ENCODE measurements at places on chromosomes 2 and 18.

DNA sequence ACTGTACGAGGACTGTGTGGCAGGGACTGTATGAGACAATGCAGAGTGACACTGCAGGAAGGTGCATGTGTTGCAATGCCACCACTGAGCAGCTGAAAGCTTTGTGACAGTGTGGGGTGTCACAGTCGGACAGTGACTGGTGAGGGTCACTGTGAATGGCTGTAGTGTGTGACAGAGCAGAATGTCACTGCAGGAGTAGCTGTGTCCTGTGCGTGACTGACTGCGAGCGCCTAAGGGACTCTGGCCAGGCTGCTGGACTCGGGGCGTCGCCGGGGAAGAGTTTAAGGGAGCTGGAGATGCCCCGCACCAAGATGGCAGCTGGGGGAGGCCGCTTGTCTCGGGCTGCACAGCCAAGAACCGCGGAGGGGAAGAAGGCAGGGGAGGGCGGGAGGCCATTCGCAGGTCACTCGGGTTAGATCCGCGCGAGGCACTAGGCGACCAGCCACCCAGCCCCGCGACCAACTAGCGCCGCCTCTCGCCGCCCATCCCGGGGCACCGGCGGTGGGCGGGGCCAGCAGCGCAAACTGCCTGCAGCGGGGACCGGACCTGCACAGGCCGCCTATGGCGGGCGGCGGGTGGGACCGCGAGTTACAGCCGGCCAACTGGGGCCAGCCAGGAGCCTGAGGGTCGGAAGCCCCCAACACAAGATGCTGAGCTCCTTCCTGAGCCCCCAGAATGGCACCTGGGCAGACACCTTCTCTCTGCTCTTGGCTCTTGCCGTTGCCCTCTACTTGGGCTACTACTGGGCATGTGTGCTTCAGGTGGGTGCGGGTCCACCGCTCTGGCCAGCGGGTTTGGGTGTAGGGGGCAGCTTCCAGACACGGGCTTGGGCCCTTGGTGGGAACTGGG lies at the start of gene ABHD1:
ABHD1 (plus strand) TSS at position 514 of the 849 bp plus-strand sequence; CDS start at position 648, 134 bp downstream.
- no peak for DNase-seq

GRCh38 chr2:167935803-167936110 lies 311.6 kb downstream of the STK39 start:
- DNase-seq, result no peak

GRCh38 chr2:118763797-118764196 lies 83.7 kb downstream of the EN1 start:
- DNase-seq, result no peak

- no peak for DNase-seq
Measured at GRCh38 chr2:8636041-8636491, 45.8 kb upstream of the ID2 start.

- DNase-seq, result no peak
Measured at GRCh38 chr2:239283288-239283945, 117.4 kb downstream of the HDAC4 start.

GRCh38 chr2:169715379-169716237 lies 18.0 kb upstream of the KLHL23 start:
- DNase-seq, result no peak

DNA sequence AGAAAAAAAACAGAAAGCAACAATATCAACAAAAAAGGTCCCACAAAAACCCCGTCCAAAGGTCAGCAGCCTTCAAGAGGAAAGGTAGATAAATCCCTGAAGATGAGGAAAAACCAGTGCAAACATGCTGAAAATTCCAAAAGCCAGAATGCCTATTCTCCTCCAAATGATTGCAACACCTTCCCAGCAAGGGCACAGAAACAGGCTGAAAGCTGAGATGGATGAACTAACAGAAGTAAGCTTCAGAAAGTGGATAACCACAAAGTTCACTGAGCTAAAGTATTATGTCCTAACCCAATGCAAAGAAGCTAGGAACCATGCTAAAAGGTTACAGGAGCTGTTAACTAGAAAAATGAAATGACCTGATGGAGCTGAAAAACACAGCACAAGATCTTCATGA lies 226.4 kb upstream of the DSEL start:
- DNase-seq, result no peak

GRCh38 chr2:190792956-190793888 lies 87.4 kb upstream of the GLS start:
- no peak for DNase-seq

DNA sequence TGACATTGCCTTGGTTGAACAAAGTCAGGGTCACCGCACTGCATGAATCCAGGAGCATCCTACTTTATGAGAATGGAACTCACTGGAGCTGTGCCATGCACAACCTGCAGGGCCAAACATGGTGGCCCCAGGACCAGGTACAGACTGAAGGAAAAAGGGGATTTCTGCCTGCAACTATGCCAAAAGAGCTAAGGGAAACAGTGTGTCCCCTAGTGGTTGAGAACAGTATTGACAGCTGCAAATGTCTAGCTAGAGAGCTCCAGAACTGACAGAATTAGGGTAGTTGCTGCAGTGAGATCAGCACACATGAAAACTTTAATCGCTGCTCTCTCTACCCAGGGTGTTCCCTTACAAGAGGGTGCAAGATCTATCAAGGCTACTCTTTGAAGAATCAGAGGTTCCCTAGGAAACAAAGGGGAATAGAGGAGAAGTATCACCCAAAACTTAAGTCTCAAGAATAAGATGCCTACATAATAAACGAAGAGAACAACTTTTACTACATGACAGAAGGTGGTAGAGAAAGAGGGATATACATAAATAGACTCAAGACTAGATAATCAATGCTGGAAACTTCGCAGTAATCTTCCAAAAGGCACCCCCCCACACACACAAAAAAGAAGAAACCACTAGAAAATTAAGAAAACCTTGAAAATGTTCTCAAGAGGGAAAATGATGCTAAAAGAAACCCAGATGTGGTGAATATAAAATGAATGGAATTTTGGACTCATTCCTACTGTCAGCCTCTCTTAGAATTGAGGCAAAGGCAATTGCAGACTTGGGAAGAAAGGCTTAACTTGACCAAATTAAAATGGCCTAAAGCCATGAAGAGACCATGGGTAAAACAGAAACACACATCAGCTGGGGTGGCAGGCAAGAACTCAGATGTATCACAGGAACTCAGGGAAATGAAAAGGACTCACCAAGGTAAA lies 43.6 kb upstream of the IHH start:
- no peak for DNase-seq

- DNase-seq, result no peak
Measured at GRCh38 chr2:63882395-63883105, 40.9 kb downstream of the UGP2 start.

- DNase-seq, result no peak
Measured at GRCh38 chr2:1981421-1981820, 237.1 kb upstream of the PXDN start.

- DNase-seq, result no peak
Measured at GRCh38 chr2:55045780-55046179, 4.5 kb downstream of the RTN4 start.

DNA sequence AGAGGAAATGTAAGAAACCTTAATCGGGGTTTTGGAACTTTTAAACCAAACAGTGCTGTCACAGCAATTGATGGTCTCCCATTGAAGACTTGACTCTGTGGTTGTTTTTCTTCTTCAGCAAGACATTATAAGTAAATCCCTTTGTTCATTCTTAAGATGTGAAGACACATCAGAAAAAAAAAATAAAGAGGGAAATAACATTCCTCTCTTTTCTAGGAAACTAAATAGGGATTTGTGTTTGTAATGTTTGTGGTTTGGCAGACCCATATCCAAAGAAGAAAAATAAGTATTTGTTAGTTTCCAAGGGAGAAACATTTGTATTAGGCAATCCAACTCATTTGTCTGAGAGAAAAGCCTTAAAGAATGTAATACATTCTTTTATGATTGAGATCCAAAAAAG lies 359.9 kb downstream of the DSC3 start:
- DNase-seq, result no peak

DNA sequence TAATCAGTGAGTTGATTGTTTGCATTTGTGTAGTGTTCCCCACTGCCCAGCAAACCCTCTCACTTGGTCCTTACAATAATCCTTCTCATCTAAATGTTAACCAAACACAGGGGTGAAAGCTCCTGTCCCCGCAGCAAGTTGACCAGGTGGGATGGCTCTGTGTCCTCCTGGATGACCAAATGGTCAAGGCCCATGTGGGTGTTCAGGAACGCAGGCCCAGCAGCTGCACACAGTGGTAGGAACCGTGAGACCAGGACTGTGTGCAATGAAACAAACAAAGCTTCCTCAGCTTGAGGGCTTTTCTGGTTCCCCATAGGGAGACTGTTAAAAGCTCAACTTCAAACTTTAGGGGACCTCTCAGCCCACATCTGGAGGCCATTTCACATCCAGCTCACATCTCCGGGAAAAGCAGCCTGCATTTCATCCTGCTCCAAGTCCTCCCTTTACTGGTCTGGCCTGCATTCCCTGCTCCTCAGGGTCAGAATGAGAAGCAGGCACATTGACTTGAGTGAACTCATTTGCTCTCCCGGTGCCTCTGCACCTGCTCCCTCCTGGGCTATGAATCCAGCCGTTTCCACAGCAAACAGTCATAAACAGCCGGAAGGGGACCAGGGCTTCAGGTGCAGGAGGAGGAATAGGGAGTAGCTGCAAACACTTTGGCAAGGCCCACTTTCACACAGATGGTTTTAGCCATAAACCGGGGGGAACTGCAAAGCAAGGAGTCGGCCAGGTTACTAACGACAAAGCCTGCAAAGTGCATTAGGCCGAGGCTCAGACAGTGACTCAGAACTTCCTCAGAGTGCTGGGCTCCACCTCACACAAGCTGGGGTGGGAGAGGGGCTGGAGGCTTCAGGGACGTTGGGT lies 144.7 kb downstream of the CAPN13 start:
- DNase-seq, result no peak

DNA sequence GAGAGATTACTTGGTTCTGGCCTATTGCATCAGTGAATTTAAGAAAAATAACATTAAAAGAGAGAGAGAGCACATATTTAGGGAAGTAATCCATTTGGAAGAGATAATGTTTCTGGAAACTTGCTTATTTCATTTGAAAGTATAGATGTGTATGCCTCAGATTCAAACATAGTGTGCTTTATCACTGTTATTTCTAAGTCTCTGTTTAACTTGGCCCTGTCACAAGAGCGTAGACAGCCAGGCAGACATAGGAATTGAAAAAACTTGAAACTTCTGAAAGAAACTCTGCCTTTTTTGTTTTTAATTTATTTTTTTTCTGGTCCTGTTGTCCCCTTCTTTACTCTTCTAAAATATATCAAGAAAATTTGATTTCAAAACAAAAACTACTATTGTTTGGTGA lies 849.1 kb downstream of the CNTNAP5 start:
- no peak for DNase-seq

DNA sequence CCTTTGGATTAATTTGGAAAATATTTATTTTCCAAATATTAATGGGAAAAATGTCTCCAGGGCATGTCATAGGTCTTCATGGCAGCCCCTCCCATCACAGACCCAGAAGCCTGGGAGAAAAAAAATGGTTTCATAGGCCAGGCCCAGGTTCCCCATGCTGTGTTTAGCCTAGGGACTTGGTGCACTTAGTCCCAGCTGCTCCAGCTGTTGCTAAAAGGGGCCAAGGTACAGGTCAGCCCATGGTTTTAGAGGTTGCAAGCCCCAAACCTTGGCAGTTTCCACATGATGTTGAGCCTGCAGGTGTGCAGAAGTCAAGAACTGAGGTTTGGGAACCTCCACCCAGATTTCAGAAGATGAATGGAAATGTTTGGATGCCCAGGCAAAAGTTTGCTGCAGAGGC lies 309.6 kb downstream of the SOCS6 start:
- DNase-seq, result no peak

- no peak for DNase-seq
Measured at GRCh38 chr2:238966072-238966937, 118.4 kb downstream of the TWIST2 start.

- DNase-seq, result no peak
Measured at GRCh38 chr2:160336105-160336504, 136.0 kb upstream of the ITGB6 start.

GRCh38 chr2:48254839-48255238 lies 275.1 kb upstream of the STON1 start:
- DNase-seq, result no peak

DNA sequence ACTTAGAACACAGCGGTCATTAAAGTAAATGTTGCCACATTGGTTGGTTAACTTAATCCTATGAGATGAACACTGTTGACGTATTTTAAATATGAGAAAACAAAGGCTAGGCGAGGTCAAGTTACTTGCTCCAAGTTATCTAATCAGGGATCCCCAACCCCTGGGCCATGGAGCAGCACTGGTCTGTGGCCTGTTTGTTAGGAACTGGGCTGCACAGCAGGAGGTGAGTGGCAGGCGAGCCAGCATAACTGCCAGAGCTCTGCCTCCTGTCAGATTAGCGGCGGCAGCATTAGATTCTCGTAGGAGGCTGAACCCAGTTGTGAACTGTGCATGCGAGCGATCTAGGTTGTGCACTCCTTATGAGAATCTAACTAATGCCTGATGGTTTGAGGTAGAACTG lies 878.9 kb downstream of the CPS1 start:
- no peak for DNase-seq

DNA sequence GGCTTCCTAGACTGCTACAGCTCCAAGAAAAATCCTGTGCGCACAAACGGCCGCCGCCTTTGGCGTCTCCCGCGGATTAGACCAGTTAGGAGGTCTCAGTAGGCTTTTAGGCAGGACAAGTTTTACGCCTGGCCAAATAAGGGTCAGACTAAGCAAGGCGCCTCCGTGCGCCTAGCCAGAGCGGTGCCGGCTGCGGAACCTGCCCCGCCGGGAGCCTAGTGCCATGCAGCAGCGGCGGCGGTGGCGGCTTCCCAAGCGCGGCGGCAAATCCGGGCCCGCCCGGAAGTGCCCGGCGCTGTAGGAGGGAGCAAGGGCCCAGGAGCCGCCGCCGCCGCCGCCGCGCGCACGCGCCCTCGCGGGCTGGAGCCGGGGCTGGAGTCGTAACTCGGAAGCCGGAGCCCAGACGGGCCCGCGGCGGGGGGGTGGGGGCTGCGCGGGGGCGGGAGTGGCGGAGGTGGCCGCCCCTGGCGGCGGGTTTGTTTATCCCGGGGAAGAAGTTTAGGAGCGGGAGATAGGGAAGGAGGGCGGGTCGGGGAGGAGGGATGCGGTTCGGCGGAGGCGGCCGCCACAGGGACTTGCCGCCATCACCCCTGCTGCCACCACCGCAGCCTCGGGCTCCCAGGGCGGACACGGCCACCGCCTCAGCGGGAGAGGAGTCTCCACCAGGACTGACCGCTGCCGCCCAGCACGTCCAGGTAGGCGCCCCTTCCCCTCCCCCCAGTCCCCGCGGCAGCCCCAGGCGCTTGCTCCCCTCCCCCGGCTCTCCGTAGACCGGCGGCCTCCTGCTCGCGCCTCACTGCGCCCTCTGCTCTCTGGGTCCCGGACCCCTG lies at the start of gene SPOPL:
SPOPL (plus strand) TSS at position 346 of the 830 bp plus-strand sequence. CDS start 48,447 bp downstream, outside the sequence.
- DNase-seq, result peak; percentile 70

- no peak for DNase-seq
Measured at GRCh38 chr2:17975401-17975800, 96.9 kb downstream of the KCNS3 start.
